ENCODE measurements at places on chromosomes 16 and 17.

- DNase-seq, result no peak
Measured at GRCh38 chr16:73285436-73286201, 237.7 kb upstream of the ZFHX3 start.

GRCh38 chr17:64148699-64149098 is 18.8 kb upstream of the ERN1 start:
- DNase-seq, result peak; percentile 21

DNA sequence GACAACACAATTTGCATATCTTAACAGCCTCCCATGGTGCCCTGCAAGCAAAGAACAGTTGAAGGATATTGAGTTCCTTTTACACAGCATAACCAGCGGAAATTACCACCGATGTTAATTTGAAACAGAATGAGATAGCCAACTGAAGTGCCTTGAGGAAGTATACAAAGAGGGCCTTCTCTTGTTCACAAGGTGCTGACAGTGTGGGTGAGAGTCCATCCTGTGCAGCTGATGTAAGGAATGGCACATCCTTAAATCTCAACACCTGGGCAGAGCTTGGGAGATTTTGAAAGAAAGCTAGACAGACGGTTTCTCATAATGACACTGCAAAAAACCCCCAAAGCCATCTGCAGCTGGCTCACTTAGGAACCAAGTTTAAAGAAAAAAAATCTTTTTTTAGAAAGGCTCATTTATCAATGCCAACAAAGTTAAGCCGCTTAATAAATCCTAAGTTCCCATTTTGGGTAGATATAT is 818.6 kb downstream of the KCNJ2 start:
- DNase-seq, result no peak

DNA sequence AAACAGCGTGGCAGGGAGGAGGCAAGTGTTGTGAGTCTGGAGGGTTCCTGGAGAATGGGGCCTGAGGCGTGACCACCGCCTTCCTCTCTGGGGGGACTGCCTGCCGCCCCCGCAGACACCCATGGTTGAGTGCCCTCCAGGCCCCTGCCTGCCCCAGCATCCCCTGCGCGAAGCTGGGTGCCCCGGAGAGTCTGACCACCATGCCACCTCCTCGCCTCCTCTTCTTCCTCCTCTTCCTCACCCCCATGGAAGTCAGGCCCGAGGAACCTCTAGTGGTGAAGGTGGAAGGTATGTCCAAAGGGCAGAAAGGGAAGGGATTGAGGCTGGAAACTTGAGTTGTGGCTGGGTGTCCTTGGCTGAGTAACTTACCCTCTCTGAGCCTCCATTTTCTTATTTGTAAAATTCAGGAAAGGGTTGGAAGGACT is at the start of gene CD19:
TSS of gene CD19 (plus strand) at position 171 of the 425 bp plus-strand sequence. CDS start at position 201, 30 bp downstream.
- no peak for DNase-seq

DNA sequence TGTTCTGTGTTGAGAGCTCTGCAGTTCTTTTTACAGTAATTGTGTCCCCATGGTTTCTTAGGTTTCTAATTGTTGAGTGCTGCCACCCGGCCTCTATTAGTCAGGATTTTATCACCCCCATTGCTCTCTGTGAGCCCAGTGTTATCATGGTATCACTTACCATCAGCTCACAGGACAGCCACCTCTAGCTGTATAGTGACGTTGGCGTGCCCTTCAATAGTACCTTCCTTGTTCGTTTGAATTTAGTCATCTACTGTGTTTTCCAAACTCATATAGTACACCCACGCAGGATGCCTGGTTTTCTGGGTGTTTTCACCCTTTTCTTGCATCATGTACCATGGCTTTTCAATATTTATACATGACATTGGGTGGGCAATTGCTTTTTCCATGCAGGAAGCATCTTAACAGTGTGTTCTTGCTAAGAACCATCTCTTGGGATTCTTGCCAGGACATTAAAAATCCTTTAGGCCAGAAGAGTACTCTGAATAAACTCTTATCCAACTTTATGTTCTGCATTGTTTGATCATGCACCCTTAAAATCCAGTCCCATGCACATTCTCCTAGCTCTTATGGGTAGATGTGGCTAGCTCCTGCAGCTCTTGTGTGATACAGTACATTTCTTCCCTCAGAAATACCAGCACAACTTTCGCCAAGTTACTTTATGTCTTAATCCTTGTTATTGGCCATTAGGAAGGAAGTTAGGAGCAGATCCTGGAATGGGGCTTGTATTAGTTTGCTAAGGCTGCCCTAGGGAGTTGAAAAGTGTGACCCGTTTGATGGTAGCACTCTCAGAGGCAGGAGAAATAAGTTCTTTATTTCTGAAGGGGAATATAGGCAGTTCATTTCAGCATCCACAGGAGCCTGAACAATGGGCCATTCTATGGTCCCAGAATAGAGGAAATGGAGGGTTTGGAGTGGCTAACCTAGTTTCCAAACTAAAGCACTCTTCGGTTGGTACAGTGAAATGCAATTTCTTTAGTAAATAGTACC is 11.3 kb upstream of the ABCA10 start:
- no peak for DNase-seq

- peak; percentile 73 for DNase-seq
Measured at GRCh38 chr16:31135535-31136286, at the start of gene PRSS8. Gene PRSS8 (minus strand): TSS chr16:31135727. CDS start chr16:31135498, 229 bp downstream.

GRCh38 chr16:22942811-22943210 is 128.8 kb downstream of the HS3ST2 start:
- no peak for DNase-seq

GRCh38 chr16:54490112-54490488 is 203.5 kb upstream of the IRX3 start:
- no peak for DNase-seq

DNA sequence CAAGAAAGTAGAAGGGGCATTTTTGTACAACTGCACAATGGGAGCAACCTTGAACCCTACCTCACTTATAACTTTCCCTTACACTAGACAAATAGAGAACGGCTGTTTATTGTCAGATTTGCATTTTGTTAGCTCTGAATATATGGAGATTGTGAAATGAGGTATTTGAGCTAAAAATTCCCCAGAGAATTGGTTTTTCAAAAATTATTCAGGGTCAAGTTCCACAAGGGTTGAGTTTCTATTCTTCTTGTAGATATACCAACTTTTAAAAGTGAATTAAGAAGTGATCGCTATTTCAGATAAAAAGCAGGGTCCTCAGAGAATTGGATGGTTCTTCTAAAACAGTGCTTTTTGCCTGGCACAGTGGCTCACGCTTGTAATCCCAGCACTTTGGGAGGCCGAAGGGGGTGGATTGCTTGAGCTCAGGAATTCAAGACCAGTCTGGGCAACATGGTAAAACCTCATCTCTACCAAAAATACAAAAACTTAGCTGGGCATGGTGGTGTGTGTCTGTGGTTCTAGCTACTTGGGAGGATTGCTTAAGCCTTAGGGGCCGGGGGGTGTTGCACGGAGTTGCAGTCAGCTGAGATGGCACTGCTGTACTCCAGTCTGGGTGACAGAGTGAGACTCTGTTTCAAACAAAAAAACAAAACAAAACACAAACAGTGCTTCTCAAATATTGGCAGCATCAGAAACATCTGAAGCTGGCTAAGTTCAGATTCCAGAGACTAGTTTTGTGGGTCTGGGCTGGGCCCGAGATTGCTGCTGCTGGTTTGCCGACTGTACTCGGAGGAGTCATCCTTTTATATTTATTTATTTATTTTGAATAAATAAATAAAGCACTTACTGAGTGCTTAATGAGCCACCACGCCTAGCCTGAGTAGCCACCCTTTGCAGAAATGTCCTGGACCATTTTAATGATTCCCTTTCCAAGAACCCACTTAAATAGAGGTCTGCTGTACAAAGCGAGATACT is 50.9 kb downstream of the PECAM1 start:
- no peak for DNase-seq

- DNase-seq, result peak; percentile 38
Measured at GRCh38 chr17:37752482-37752881, 7.6 kb upstream of the HNF1B start.

DNA sequence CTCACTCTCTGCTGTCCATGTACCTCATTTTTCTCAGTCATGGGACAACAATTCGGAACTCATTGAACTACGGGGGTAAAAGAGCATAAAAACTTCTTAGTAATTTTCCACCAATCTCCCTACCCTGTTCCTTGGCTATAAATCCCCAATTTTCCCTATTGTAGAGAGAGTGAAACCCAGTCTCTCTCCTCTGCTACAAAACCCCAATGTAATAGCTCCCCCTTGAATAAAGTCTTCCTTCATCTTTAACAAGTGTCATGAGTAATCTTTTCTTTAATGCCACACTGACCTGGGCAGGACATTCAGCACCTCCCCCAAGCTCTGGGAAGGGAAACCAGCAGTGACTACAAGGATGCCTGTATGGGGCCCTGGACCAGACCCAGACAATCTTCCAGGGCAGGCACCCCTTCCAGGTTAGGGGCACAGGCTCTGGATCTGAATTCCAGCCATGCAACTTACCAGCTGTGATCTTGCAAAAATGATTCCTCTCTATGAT is 10.2 kb upstream of the EIF1 start:
- DNase-seq, result peak; percentile 80

- DNase-seq, result no peak
Measured at GRCh38 chr16:81608523-81609209, 164.1 kb downstream of the CMIP start.

DNA sequence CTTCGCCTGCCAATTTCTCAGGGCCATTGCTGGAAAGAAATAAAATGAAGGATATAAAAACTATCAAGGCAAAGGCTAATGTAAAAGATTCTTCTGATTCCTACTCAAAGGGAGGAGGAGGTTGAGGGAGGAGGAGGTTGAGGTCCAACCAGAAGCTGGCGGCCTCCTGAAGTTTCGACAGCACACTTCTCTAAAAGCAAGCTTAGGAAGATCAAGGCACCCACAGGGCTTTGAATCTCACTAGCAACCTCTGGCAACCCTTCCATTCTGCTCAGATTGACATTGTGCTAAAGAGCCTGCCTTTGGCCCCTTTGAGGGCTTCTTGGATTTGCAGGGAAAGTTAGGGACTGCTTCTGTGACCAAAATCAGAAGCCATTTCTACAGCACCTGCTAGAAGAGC is 81.5 kb upstream of the TNRC6C start:
- no peak for DNase-seq

- DNase-seq, result no peak
Measured at GRCh38 chr17:80773243-80773991, 218.2 kb upstream of the CHMP6 start.

GRCh38 chr16:60608971-60609370 is 1427.3 kb downstream of the CDH8 start:
- no peak for DNase-seq

GRCh38 chr17:63488851-63489250 is 12.0 kb downstream of the ACE start:
- no peak for DNase-seq

DNA sequence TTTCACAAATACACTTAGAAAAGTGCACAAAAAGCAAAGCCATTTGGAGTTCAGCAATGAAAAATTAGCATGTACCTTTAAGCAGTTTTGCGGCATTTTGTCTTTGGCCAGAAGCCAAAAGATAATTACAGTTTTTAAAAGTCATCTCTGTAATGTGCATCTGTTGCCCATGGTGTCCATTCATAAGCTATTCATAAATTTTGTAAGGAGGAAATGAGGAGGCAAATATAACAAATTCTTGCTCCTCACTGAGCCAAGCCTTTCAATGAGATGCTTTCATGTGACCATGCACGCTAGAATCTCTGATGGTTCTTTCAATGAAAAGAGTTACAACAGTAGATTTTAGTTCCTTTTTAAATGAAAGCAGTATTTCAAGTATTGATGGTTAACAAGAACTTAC is 247.1 kb upstream of the MON1B start:
- no peak for DNase-seq

DNA sequence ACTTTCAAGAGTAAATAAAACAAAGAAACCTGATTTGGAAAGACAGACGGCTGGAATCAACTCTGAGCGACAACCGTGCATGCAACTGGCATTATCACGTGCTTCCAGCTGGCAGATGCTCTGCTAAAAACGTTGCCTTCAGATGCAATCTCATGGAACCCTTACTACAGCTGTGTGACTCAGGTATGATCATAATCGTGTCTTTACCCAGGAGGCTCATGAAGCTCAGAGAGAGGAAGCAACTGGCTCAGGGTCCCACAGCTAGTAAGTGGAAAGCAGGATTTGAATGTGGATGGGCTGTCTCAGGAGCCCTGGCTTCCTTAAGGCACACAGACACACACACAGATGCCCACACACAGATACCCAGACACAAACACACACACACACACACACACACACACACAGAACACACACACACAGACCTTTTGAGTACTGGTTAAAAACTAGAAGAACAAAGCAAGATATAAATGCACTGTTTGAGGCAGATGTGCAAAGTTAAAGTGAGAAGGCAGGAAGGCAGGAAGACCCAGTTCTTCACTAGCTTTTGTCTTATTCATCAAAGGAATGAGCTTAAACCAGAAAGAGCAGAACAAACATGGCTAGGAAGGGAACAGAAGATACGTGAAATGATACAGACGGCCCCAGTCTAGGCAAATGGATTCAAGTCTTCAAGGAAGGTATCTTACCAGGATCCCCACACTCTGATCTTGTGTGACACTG is 275.2 kb downstream of the MAF start:
- no peak for DNase-seq

DNA sequence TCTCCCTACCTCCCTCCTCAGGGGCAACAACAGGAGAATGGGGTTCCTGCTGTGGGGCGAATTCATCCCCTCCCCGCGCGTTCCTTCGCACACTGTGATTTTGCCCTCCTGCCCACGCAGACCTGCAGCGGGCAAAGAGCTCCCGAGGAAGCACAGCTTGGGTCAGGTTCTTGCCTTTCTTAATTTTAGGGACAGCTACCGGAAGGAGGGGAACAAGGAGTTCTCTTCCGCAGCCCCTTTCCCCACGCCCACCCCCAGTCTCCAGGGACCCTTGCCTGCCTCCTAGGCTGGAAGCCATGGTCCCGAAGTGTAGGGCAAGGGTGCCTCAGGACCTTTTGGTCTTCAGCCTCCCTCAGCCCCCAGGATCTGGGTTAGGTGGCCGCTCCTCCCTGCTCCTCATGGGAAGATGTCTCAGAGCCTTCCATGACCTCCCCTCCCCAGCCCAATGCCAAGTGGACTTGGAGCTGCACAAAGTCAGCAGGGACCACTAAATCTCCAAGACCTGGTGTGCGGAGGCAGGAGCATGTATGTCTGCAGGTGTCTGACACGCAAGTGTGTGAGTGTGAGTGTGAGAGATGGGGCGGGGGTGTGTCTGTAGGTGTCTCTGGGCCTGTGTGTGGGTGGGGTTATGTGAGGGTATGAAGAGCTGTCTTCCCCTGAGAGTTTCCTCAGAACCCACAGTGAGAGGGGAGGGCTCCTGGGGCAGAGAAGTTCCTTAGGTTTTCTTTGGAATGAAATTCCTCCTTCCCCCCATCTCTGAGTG is 5.9 kb upstream of the LASP1NB start:
- DNase-seq, result no peak

GRCh38 chr17:14777291-14777690 is 476.4 kb downstream of the HS3ST3B1 start:
- DNase-seq, result no peak

- DNase-seq, result no peak
Measured at GRCh38 chr17:50533185-50533584, 650 bp downstream of the EPN3 start.

- DNase-seq, result peak; percentile 27
Measured at GRCh38 chr16:12188061-12188934, 211.8 kb downstream of the SNX29 start.

DNA sequence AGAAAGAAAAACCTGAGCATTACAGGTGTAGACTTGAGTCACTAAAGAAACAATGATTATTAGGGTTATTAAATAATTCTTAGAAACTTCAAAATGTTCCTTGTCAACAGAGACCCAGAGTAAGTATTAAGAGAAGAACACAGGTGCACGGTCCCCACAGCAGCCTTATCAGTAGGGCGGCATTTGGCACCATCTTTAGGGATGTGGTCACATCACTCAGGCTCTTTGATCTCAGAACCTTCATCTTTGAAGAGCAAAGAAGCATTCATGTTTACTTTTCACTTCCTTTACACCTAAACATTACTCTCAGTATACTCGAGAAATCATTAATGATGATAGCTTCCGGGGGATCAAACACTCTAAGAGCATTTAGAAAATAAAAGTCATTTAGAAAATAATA is 928.7 kb downstream of the KCNJ2 start:
- no peak for DNase-seq
